Dorsolateral prefrontal cortex (tissue), 122 donors: ENCODE measurements at places on chromosomes 2 and 18.

DNA sequence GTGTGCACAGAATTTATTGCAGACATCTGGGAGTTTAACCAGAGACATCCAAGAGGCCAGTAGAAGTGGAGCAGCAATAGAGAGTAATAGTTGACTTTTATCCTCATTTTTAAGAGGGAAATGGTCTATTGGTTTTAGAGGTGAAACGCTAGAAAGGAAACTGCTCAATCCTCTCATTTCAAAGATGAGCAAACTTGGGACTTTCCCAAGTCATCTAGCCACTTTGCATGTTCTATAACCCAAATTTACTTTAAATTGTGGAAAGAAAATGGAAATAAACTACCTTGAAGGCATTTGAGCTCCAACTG, 601.7 kb downstream of the ARHGAP15 start:
- no peak for DNase-seq

- no peak for DNase-seq
These were observed 156.2 kb downstream of the CCDC148 start for GRCh38 chr2:158300394-158300793.

- DNase-seq: no peak
These were observed 42.2 kb upstream of the TBR1 start for GRCh38 chr2:161373942-161374341.

DNA sequence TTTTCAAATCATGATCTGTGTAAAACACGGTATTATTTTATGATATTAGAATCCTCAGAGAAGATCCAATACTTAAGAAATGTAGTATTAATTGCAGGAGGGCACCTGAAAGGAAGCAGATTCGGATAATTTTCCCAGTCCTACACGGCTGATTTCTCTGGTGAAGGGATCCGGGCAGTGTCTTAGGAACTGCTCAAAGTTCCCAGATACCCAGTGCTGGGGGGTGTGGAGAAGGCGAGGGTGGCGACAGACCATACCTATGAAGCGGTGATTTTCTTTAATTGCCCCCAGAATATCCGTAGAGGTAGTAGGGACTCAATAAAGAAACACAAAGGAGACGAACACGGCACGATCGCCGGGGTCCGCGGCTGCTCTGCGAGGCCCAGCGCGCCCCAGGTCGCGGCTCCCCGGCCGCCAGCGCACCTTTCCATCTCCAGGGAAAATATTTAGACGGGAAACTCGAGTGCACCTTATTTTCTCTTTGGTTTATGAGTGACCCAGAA, 1.4 kb upstream of the SOX11 start:
- DNase-seq: no peak

DNA sequence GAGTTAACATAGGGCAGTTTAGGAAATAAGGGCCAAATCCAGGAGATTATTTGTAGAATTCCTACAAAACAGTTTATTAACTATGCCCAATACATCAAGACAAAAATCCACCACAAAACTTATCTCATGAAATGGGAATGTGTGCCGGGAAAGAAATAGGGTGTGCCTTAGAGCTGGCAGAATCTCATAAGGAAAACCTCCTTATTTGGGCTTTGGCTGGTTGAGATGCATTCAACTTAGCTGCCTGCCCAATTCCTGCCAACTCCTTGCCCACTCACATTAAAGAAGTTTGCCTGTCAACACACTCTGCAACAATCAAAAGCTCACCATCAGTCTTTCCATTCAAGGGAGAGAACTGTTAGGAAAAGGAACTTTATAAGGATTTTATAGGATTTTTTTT, 500.6 kb downstream of the SATB2 start:
- no peak for DNase-seq

DNA sequence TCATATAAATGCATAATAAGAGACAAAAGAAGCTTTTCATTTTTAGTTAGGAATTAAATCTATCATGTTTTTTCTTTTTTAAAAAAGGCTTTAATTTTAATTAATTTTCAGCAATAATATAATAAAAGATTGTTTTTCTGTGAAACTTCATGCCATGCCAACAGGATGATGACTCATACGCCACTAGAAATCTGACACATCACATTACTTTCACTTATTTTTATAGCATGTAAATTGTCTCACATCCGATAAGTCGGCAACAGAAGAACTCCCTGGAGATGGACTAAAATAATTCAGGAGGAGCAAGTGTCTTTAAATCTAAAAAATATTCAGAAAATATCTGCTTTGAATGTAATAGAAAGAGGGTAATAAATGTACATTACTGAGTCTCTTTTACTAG, 1024.2 kb upstream of the ACVR2A start:
- no peak for DNase-seq

DNA sequence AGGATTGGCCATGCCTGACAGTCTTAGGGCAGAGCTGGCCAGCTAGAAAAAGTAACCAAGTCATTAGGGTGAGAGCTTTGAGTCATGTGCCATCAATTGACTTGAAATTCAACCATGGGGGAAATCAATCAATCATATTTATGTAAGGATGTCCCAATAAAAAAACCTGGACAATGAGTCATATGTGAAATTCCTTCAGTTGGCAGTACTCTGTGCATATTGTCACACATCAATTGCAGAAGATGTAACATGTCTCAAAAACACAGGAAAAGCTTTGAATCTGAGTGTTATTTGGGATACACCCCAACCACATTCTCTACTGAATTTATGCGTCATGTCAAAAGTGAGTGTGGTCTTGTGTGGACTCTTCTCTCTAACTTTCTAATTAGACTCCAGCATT, 1004.1 kb upstream of the NRXN1 start:
- no peak for DNase-seq

DNA sequence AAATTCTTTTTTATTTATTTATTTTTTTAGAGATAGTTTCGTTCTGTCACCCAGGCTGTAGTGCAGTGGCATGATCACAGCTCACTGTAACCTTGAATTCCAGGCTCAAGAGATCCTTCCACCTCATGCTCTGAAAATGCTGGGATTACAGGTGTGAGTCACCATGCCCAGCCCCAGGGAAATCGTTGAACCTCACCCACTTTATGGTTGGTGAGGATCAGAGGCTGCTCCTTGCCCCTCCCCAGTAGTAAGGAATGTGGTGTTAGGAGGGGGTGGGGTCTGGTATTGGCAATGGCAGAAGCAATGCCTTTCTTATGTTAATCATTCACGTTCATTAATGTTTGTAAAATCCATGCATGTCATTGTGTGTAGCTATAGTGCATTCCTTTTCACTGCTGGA, 161.9 kb downstream of the SUCLG1 start:
- no peak for DNase-seq

GRCh38 chr2:26613241-26614215, 27.6 kb downstream of the CIB4 start:
- DNase-seq: no peak

DNA sequence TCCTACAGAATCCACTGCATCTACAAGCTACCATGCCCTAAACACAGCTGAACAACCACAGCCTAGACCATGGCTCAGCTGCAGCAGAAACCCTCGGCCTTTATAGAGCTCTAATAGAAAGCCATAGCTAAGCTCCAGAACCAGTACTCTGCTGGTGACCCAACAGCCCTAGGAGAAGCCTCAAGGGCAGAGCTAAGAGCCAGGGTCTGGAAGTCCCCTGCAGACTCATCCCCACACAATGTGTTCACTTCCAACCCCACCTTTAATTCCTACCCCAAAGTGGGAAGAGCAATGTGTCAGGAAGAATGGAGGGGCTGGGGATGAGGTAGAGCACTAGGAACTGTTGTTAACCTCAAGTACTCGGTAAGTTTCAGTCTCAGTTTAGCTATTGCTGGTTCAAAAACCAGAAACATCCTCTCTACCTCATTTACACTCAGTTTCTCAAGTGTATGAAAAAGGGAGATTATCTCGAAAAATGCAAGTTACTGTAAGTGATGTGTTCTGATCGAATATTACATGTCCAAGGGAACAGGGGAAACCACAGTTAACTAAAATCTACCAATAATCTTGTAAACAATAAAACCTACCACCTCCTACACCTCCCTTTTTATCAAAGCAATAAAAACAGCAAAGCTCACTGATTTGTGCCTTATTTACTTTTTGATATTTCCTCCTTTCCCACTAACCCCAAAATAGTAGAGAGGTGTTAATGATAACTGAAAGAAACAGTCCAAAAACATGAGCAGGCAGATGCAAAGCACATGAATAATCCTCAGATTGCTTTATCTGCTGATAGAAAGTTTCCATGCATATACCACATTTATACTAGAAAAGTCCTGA, 36.2 kb downstream of the THADA start:
- no peak for DNase-seq

- no peak for DNase-seq
These were observed 96.9 kb downstream of the COPS8 start for GRCh38 chr2:237182422-237183123.

GRCh38 chr2:23077596-23077995, 307.4 kb upstream of the KLHL29 start:
- no peak for DNase-seq

DNA sequence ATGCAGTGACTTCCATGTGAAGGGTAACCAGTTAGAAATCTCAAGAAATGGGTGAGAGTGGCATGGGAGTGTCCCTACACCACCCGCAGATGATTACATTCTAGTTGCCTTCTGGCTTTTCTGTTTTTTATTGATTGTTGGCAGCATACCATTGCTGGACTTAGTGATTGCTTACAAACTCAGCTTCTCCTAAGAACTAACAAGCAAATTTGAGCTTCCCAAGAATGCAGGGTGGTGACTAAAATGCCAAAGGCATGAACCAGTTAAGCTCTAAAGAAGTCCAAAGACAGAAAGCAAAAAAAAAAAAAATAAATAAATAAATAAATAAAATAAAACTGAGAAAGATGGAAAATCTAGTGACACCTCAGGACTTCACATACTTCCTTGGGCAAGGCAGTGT, 245.5 kb upstream of the PARD3B start:
- DNase-seq: no peak

- DNase-seq: no peak
These were observed 1101.0 kb downstream of the DPP10 start for GRCh38 chr2:115543461-115543860.

DNA sequence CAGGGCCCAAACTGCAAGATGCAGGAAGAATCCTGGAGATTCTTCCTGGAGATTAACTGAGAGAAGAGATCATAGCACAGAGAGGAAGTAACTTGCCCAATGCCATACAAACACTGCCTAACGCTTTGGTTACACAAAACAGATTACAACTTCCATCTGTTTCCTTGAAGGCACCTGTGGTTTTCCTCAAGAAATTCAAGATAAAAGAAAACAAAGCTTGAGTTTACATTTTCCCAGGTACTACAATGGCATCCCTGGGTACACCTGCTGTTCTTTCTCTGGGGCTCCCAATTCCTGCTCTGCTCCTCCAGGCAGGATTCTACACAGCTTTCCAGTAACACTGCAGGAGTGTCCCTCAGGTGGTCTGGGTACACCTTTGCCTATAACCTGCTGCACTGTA, 781.9 kb upstream of the ID2 start:
- no peak for DNase-seq

GRCh38 chr18:68699043-68699442, 15.9 kb downstream of the TMX3 start:
- DNase-seq: no peak

DNA sequence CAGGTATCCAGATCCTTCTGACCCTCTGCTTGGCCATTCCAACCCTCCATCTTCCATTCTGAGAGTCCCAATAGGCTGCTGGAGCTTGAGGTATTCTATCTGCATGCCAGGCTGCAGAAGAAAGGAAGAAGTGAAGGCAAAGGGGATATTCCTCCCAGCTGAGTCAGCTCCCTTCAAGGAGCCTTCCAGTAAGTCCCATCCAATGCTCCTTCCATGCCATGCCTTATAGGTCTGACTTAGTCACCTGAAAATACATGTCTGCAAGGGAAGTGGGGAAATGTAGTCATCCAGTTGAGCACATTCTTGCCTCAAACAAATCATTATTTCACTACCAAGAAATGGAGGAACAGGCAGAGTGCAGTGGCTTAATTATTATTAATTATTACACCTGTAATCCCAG, 464.6 kb downstream of the CNTNAP5 start:
- DNase-seq: no peak

DNA sequence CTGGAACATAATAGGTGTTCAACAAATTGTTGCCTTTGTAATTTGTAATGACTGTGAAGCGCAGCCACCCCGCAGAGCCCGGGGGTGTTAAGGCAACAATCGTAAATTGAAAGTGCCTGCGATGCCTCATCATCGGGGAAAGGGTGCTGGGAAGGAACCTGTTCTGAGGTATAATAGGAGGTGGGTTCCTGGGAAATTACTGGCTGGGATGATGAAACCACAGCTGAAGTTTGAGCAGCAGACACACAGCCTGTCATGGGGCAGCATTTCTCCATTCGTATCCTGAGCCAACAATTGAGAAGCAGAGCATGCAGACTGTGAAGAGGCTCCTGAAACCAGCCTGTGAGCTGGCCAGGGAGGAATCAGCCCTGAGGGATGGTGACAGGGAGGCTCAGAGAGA, 404.0 kb upstream of the MYT1L start:
- no peak for DNase-seq

GRCh38 chr2:136189221-136189782, 71.4 kb upstream of the CXCR4 start:
- no peak for DNase-seq

DNA sequence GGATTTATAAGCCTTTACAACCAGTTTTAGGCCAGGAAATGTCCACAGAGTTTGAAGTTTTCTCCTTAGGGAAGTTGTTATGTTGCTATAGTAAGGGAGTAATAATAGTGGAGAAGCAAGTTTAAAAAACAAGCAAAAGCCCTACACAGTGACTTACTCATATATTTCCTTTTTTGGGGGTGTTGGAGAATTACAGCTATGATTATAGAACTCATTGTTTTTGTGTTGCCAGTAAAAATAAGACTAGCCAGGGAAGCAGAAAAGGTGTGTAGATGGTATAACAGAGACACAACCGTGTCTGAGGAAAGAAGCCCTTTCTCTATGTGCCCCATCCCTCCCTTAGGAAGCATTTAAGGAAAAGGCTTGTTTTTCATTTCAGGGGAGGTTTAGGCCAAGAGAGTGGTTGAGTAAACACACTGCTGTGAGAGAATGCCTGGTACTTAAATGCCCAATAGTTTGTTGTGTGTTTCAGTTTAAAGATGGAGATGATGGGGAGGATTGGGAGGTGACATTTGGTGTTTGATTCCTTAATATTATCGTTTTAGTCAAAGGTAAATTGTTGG, 2.3 kb downstream of the VAPA start:
- DNase-seq: no peak

DNA sequence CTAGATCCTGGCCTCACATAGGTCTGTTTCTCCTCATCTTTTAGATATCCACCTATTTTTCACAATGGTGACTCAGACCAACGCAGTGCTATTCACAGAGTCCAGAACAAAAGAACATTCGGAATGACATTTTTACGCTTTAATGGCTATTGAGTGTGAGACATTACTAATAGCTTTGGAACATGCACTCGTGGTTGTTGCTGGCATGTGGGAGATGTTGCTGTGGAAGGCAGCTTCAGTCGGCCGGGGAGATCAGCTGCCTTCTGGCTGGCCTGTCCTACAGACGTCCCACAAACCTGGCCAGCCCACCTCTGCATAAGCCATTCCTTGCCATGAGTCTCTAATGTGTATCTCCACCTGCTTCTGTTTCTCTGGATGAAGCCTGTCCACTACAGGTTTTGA, 3.4 kb downstream of the MBP start:
- no peak for DNase-seq

GRCh38 chr2:109500910-109501309, 112.9 kb downstream of the SEPTIN10 start:
- no peak for DNase-seq

- no peak for DNase-seq
These were observed 470.7 kb downstream of the LPIN1 start for GRCh38 chr2:12217175-12217574.
